NCI-H774 (cell line): ENCODE measurements at places on chromosomes 3 and 15.
A peak's percentile ranks its signal among the peaks of the same experiment; 100 is the strongest.

DNA sequence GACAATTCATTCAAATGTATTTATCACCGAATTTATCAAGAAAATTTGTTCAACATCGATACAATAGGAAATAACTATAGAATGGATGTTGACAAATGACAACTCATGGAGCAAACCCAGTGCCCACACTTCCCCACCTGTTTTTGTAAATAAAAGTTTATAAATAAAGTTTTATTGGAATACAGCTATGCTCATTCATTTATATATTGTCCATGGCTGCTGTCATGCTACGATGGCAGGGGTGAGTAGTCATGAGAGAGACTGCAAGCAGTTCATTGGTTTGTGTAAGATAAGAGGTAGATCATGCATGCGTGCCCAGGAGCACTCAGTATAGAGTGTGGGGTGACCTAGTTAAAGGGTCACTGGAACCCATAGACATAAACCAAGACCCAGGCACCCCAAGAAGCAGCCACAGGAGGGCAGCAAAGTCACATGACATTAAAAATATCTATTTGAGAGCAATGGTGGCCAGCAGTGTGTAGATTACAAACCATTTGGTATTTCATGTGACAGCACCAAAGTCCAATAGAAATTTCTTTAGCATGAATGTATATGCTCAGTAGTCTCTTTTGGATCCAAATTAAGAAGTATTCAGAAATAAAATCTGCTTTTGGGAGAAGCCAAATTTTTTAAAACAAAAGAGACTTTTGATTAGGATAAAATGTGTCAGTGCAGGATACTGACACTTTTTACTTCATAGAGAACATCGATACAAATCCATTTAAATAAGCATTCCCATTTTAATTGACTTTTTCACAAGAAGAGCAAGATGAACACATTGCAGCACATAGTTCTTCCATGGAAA lies 794.8 kb downstream of the MCTP2 start:
- DNase-seq: no peak

- DNase-seq: no peak
Measured at GRCh38 chr3:44962621-44963393, 13.2 kb downstream of the ZDHHC3 start.

- DNase-seq: no peak
Measured at GRCh38 chr3:109553591-109554371, 216.4 kb upstream of the DPPA4 start.

GRCh38 chr15:100457201-100457600 lies 71.5 kb downstream of the CERS3 start:
- DNase-seq: no peak

DNA sequence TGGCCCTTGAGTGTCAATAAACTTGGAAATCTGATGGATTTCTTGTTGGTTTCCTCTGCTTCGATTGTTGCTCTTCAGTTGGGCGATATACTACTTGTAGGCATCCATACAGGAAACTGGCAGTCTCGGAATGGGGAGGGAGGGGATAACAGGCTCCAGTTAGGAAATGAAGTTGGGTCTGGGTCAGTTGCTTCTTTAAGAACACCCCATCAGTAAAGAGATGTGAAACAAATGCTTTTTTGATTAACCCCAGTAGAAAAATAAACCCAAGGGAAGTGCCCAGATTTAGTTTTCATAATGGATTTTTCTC lies 681 bp downstream of the CHMP2B start:
- no peak for DNase-seq

DNA sequence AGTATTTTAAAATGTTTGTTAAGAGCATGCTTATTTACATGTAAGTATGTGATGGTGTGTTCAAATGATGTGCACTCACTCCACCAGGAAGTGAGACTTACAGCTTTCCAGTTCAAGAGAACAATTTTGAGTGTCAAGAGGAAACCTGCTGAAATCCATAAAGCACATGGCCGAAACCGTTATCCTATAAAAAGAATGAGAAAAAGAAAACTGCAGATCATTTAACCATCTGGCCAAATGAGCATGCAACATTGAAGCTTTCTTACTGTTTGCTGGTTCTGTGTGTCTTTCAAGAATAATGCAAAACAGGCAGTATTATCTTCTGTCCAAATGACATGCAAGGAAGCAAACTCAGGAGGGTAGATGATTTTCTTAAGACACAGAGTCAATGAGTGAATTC lies 26.3 kb downstream of the GABRR3 start:
- DNase-seq: no peak

- DNase-seq: no peak
Measured at GRCh38 chr3:46266598-46266997, 24.3 kb downstream of the CCR3 start.

- no peak for DNase-seq
Measured at GRCh38 chr15:60557191-60557618, 78.3 kb upstream of the ICE2 start.

GRCh38 chr3:100089812-100090668 lies 24.3 kb downstream of the FILIP1L start:
- no peak for DNase-seq

DNA sequence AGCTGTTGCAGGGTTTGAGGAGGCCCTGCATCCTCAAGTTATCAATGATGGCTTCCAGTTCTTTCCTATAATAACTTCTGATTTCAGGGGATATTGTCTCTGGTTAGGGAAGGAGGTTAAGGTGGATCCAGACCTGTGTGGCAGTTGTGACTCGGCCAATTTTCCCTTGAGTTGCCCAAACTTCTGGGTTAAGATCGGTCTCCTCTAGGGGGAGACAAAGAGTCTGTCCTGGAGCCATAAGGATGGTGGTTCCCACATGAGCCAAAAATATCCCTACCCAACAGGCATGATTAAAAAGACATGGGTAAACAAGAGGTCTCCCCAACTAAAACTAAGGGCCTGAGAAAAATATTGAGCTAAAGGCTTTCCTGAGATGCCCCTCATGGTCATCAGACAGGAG lies 227.5 kb upstream of the MDFIC2 start:
- no peak for DNase-seq

DNA sequence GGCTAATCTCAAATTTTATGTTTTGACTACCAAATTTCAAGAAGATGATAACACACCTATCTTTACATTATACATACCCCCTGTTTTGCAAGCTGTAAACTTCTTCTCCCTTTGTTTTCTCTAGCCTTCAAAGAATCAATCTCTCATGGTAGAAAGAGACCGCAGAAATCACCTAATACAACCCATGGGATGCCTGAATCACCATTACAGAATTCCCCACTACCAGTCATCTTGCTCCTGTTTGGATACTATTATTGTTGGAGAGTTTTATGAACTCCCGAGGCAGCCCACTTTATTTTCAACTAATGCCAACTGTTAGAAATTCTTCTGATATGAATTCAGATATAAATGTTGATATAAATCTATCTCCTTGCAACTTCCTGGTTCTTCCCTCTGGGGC lies 110.9 kb downstream of the FRMD5 start:
- no peak for DNase-seq

DNA sequence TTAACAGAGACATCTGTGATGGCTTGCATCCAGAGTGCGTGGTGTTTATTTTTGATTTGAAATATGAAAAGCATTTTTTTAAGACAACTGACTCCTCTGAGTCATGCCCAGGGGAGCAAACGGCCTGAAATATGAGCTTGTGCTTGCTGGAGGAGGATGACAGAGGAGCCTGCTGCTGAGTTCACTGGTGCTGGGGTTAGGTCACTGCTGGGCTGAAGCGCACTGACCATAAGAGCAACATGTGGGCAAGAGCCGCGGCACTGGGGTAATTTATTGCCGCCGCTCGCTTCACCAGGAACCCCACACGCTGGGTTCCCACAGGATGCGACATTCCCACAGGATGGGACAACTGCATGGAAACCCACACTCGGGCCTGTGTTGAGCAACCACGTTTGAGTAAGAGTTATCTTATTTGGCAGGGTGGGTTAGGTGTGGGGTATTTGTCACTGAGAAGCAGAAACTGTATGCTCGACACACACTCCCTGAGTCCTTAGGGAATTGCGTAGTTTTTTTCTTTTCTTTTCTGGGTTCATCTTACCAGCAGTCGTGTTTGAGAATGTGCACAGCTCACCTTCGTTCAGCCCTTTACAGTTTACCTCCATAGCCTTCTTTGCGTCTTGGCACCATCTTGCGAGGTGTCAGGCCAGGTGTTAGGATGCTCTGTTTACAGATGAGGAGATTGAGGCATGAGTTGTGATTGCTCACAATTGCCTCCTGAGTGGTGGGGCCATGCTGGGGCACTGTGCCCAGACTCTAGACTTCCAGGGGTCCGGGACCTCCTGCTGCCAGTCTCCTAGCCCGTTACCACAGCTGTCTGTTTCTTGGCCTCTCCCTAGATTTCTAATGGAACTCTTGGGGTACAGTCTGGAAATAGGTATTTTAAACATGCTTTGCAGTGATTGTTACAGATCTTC lies 60.4 kb downstream of the SMAD3 start:
- no peak for DNase-seq

GRCh38 chr15:24862726-24863521 lies 91.9 kb upstream of the SNRPN start:
- no peak for DNase-seq

- DNase-seq: peak; percentile 58
Measured at GRCh38 chr3:97821287-97821773, 481 bp upstream of the CRYBG3 start.

DNA sequence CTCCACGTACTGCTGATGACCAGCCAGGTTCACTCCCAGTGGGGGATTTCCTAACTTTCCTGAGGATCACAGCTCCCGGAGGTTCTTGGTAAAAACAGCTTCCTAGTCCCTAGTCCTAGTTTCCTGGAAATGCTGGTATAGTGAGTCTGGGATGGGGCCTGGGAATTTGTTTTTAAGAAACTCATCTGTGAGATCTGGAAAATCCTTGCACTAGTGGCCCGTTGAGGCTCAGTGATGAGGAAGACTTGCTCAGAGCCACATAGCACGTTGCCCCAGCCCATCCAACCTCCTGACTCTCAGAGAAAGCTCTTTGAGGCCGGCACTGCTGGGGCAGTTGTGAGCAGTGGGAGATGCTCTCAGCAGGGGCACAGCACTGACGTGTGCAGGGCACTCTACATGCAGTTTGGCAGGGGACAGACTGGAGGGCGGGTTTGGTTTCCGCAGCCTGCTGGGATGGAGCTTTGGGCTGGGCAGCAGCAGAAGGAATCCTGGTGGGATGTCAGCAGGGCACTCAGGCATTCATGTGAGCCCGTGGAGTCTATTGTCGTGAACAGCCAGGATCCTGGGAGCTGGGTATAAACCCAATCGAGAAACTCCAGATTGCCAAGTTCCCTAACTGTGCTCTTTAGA lies 31.6 kb downstream of the SAXO2 start:
- no peak for DNase-seq

GRCh38 chr3:196012941-196013476 lies 68.9 kb downstream of the TFRC start:
- no peak for DNase-seq

DNA sequence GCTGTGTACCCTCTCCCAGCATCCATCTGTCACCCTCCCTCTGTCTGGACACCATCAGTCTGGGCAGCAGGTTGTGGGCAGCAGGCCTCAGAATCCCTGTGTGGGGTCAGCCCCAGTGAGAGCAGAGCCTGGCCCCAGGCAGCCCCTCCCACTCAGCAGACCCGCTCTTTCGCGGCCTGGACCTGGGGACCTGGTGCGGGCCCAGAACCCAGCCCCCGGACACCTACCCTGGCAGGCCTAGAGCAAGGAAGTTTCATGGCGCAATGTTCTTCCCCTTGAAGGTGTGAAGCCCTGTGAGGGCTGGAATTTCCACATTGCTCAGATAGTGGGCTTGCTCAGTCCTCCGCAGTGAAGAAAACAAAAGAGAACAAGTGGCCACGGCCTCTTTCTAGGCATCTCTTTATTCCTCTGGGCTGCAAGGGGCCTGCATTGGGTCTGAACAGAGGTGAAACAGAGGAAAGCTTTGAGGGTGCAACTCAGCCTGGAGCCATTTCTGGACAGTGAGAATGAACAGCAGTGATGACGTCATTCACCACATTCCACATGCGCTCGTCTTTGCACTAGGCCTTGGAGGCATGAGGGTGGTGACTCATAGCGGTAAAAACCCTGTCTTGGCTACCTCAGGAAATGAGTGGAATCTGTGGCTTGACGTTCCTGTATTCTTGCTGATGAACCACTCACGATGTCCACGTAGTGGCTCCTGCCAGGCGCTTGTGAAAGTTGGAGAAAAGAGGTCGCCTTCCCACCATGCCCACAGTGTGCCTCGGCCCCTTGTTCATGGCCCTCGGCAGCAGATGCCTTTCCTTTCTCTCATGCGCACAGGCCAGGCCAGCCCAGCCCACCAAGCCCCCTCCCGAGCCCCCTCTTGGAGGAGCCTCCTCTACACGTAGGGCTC lies 66.1 kb downstream of the SLC30A4 start:
- no peak for DNase-seq

DNA sequence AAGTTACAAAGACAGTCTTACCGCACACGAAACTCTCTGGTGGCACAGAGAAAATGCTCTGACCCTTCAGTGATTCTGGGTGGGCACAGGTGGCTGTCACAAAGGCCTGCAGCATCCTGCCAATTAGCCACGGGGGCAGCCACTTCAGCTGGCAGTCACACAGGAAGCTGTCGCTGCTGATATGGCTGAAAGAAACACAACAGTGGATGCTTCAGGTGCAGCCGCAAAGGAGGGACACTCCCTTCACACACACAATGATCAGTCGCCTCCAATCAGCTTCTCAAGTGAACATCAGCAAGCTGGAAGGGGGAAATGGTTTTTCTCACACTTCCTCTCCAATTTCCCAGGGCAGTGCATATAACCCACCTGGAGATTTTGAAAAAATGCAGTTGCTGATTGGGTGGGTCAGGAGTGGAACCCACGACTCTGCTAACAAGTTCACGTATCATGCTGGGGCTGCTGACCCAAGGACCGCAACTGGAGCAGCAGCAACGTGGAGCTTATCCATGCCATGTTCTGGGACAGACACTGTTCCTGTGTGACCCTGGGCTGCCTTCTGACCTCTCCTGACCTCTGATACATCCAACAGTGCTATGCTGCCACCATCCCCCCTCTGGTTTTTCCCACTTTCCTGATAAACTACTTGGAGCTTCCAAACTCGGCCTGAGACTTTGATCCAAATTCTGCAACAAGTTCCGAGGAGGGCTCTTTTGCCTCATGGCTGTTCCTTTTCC lies 106.6 kb downstream of the LRIG1 start:
- no peak for DNase-seq

- no peak for DNase-seq
Measured at GRCh38 chr3:129473769-129474152, 33.7 kb downstream of the IFT122 start.

DNA sequence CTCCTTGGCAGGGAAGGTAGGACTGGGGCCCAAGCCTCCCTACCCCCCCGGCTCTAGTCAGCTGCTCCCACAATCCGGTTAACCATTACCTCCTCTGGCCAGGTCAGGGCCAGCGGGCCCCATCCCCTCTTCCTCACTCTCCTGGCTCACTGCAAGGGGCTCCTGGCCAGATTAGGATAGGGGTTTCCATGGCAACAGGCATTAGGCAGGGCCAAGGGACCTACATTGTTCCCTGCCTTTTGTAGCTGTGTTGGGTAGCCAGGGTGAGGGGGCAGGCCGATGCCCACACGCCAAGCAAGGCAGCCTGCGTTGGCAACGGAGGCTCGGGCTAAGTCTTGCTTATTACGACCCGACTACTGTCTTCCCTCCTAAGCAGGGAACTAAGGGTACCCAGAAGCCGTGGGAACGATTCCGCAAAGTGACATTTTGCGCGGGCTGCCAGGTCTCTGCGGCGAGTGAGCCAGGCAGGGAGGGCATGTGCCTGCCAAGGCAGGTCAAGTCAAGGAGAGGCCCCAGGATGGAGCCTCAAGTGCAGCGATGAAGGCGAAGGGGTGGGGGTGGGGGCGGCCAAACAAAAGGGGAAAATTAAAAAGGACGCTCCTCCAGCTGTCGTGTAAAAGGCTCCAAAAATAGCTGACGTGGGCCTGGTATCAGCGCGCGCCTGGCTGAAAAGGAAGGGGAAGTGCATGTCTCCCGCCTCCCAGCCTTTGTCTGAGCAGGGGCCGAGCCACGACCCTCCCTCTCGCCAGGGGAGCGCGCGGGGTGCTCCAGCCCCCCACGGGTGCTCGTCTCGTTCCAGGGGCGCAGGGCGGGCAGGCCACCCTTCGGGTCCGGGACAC lies 919 bp downstream of the IDH2 start:
- no peak for DNase-seq
